ENCODE measurements at places on chromosomes 7 and 10.
A peak's percentile ranks its signal among the peaks of the same experiment; 100 is the strongest.

GRCh38 chr7:154577141-154577873 lies 425.6 kb downstream of the PAXIP1 start:
- H3K27ac ChIP-seq: no peak overlapping the region
- peaks cover 23% of the 10 kb centered on the region for H3K36me3 ChIP-seq
- H3K4me1 ChIP-seq: no peaks in the 10 kb centered on the region
- H3K4me3 ChIP-seq: no peak overlapping the region
- H3K27me3 ChIP-seq: no peaks in the 10 kb centered on the region

GRCh38 chr7:41942468-41943093 lies 239.7 kb upstream of the INHBA start:
- no peaks in the 10 kb centered on the region for H3K36me3 ChIP-seq
- H3K27ac ChIP-seq: peak overlapping the region; percentile 49
- DNase-seq: peak; percentile 18
- H3K4me1 ChIP-seq: peaks cover 15% of the 10 kb centered on the region

- no peak overlapping the region for H3K4me3 ChIP-seq
- no peak overlapping the region for H3K27ac ChIP-seq
- H3K27me3 ChIP-seq: no peaks in the 10 kb centered on the region
- DNase-seq: no peak
- H3K4me1 ChIP-seq: no peaks in the 10 kb centered on the region
Observed at GRCh38 chr7:106568002-106568679, 92.8 kb downstream of the CCDC71L start.

DNA sequence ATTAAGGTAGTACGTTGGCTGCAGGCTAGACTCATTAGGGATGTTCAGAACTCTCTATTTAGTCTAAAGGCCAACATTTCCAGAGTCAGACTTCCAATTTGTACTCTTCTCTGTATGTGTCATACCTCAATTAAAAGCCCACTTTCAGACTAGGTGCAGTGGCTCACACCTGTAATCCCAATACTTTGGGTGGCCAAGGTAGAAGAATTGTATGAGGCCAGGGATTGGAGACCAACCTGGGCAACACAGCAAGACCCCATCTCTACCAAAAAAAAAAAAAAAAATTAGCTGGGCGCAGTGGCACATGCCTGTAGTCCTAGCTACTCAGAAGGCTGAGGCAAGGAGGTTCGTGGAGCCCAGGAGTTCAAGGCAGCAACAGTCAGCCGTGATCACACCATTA lies 190.7 kb upstream of the KAT6B start:
- H3K27me3 ChIP-seq: no peaks in the 10 kb centered on the region
- H3K36me3 ChIP-seq: no peaks in the 10 kb centered on the region
- no peak overlapping the region for H3K4me3 ChIP-seq
- H3K27ac ChIP-seq: no peak overlapping the region

- H3K36me3 ChIP-seq: no peaks in the 10 kb centered on the region
- no peak for DNase-seq
- no peaks in the 10 kb centered on the region for H3K27me3 ChIP-seq
- H3K4me1 ChIP-seq: no peaks in the 10 kb centered on the region
Observed at GRCh38 chr7:68438016-68438415, 1160.3 kb upstream of the AUTS2 start.

DNA sequence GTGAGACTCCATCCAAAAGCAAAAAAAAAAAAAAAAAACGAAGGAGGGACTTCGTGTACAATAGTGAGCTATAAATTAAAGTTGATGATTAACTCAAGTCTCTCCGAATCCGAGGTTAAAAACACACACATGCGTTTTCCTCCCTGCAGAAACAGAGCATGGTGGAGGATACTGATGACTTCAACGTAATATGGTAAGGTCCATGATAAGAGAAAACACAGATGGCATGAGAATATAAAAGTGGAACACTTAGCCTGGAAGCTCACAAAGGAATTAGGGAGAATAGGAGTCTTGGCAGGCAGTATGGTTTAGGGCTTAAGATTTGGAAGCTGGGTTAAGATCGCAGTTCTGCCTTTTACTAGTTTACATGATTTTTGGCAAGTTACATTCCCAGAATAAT lies 20.1 kb upstream of the GSTK1 start:
- H3K27me3 ChIP-seq: no peaks in the 10 kb centered on the region
- H3K27ac ChIP-seq: no peak overlapping the region
- no peaks in the 10 kb centered on the region for H3K36me3 ChIP-seq
- H3K4me3 ChIP-seq: no peak overlapping the region

DNA sequence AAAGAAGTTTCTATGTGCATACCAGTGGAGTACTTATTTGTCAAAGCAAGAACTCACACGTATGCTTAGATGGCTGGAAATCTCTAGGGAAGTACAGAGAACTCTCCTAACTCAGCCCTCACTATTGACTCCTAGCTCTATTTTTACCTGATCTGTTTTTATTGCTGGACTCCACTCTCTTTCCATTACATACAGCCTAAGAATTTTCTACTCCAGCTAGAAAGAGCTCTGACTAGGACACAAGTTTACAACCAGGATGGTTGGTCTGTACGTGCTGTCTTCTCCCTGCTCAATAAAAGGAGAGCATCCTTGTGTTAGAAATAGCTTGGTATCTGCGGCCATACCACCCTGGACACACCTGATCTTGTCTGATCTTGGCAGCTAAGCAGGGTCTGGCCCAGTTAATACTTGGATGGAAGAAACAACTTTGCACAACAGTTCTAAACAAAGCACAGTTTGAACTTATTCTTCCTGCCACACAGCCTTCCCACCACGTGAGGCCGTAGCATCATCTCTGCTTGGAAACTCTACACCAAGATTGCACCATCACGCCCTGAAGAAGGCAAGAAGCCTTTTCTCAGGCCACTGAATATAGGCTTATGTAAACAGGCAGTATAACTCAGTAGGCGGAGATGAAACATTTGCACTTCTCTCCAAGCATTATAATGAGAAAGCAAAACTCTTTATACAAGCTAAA lies 50.7 kb downstream of the KCNMA1 start:
- H3K27me3 ChIP-seq: no peaks in the 10 kb centered on the region
- H3K4me3 ChIP-seq: no peak overlapping the region
- H3K4me1 ChIP-seq: peaks cover 4% of the 10 kb centered on the region
- H3K36me3 ChIP-seq: peaks cover 2% of the 10 kb centered on the region
- DNase-seq: no peak
- H3K27ac ChIP-seq: no peak overlapping the region

- H3K27ac ChIP-seq: no peak overlapping the region
- H3K36me3 ChIP-seq: no peaks in the 10 kb centered on the region
- no peak overlapping the region for H3K4me3 ChIP-seq
- no peaks in the 10 kb centered on the region for H3K4me1 ChIP-seq
- H3K27me3 ChIP-seq: no peaks in the 10 kb centered on the region
- DNase-seq: no peak
Observed at GRCh38 chr10:122650331-122650730, 49.3 kb downstream of the C10orf120 start.

DNA sequence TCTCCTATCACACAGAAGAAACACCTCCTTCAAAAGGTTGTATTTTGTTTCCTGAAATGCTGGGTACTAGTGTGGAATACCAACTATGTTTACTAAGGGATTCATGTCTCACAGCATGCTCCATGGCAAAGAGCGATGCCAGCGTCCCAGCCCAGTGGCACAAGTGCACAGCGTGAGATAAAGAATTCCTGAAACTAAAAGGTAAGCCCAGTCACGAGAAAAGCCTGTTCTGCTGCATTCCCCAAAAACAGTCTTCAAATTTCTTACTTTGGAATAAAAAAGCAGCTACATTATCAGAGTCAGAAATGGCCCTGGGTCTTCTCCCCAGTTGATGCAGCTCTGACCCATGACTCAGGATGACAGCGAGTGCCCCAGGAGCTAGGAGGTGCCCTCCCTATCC lies 53.1 kb upstream of the DDC start:
- H3K27ac ChIP-seq: no peak overlapping the region
- H3K27me3 ChIP-seq: no peaks in the 10 kb centered on the region
- no peak overlapping the region for H3K4me3 ChIP-seq
- H3K4me1 ChIP-seq: peaks cover 3% of the 10 kb centered on the region
- peaks cover 14% of the 10 kb centered on the region for H3K36me3 ChIP-seq

GRCh38 chr10:122459561-122460273 lies 1.6 kb upstream of the HTRA1 start:
- H3K27ac ChIP-seq: no peak overlapping the region
- no peak overlapping the region for H3K4me3 ChIP-seq
- no peaks in the 10 kb centered on the region for H3K36me3 ChIP-seq
- no peak for DNase-seq

DNA sequence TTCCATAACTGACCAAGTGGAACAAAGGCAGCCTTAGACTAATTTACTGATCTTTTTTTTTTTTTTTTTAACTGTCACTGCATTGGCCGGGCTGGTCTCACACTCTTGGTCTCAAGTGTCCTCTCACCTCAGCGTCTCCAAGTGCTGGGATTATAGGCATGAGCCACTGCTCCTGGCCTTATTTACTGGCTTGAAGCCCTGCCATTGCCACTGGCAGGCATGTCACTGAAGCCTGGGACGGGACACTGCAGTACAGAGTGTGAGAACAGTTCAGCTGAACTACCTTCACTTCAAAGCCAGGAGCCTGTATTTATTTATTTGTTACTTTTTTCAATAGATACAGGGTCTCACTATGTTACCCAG lies 15.4 kb upstream of the ARHGAP12 start:
- DNase-seq: no peak
- H3K36me3 ChIP-seq: no peaks in the 10 kb centered on the region
- H3K4me3 ChIP-seq: no peak overlapping the region
- no peaks in the 10 kb centered on the region for H3K27me3 ChIP-seq

- no peaks in the 10 kb centered on the region for H3K4me1 ChIP-seq
- H3K4me3 ChIP-seq: no peak overlapping the region
- H3K36me3 ChIP-seq: peaks cover 23% of the 10 kb centered on the region
- H3K27ac ChIP-seq: no peak overlapping the region
- H3K27me3 ChIP-seq: no peaks in the 10 kb centered on the region
Observed at GRCh38 chr7:44655341-44655740, 48.9 kb downstream of the OGDH start.

All from spinal cord (tissue), 10 donors.